NCI-H1694 (cell line): ENCODE measurements at places on chromosomes 3 and 15.

DNA sequence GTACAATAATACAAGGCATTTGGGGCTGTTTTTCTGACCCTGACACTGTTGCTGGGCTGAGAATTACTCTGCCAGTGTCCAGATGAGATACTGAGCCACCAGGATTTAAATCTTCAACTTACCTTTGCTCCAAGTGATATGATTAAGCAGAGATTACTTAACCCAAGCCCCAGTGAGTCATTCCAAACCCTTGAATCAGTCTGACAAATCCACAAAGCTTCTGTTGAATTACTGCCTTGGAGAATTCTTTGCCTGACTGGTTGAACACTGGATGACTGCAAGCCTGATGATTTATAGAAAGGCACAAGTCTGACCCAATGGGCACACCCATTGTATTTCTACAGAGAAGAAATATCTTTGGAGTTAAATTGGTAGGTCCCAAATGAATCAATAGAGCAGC is 88.2 kb upstream of the TSC22D2 start:
- DNase-seq: no peak

DNA sequence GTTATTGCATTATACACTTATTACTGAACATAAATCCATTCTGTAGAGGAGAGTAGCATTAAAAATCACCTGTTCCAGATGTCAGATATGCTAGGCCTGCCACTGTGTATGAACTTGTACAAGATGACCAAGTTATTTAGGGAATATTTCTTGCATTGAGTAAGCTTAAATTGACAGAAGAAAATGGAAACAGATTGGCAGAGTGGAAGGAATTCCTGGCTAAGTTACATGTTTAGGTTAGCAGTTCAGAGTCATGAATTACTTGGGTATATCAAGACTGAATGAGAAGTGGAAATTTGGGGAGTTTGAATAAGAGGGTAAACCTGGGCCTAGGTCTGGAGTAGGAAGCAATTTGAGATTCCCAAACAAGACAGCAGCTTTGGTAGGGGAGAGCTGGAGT is 44.6 kb downstream of the ARHGAP31 start:
- DNase-seq: no peak

- no peak for DNase-seq
Observed at GRCh38 chr3:136473716-136474326, 223.7 kb downstream of the PCCB start.

DNA sequence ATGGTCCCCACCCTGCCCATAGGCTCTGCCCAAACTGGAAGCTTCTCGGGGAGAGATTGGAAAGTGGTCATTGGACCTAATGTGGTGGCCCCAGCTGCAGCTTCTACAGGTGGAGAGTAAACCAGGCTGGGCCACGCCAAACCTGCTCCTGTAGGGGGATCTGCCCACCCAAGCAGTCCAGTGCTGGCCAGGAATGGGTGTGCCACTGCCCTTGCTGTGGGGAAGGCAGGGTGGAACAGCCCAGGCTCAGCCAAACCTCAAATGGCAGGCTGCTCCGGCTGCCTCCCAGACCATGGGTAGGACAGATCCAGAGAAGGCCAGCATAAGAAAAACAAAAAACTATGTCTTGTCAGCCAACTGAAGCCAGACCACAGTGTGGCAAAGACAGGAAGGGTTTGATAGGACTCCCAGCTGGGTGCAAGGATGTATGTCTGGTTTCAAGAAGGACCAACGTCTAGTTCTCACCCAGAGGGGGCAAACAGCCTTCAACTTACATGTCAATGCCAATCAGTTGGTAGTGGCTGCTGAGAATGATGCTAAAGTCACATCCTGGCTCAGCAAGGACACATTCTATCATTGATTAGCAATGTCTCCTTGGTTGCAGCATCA is 267.3 kb downstream of the UACA start:
- no peak for DNase-seq

DNA sequence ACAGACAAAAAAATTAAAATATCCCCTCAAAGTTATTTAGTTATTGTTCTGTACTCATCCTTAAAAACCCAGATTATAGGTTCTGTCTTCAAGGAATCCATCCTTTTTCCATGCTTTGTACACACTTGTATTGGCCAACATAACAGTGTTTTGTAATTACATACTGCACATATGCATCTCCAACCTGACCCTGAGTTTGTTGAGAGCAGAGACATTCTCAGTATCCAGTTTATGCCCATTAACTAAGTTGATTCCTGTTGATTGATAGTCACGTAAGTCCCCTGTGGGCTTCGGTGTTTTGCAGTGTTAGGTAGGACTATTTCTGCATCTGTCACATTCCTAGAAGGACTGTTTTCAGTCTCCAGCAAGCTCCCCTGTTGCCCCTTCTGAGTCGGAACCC is 33.6 kb downstream of the MOBP start:
- DNase-seq: no peak

DNA sequence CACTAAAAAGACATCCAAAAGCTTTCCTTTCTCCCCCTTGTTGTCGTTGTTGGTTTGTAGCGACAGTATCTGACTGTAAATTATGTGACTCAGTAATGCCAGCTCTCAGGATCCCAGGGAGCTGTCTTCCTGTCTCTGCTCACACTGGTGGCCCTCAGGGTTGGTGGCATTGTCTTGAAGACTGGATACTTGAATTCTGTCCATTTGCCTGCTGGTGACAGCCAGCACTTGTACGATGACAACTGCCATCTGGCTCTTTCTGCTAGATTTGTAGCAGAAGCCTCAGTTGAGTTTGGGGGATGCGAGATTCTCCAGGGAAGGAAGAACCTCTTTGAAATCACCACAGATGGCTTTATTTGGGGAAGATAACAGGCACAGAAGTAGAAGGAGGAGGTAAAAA is 120.8 kb downstream of the ARPP21 start:
- DNase-seq: no peak

DNA sequence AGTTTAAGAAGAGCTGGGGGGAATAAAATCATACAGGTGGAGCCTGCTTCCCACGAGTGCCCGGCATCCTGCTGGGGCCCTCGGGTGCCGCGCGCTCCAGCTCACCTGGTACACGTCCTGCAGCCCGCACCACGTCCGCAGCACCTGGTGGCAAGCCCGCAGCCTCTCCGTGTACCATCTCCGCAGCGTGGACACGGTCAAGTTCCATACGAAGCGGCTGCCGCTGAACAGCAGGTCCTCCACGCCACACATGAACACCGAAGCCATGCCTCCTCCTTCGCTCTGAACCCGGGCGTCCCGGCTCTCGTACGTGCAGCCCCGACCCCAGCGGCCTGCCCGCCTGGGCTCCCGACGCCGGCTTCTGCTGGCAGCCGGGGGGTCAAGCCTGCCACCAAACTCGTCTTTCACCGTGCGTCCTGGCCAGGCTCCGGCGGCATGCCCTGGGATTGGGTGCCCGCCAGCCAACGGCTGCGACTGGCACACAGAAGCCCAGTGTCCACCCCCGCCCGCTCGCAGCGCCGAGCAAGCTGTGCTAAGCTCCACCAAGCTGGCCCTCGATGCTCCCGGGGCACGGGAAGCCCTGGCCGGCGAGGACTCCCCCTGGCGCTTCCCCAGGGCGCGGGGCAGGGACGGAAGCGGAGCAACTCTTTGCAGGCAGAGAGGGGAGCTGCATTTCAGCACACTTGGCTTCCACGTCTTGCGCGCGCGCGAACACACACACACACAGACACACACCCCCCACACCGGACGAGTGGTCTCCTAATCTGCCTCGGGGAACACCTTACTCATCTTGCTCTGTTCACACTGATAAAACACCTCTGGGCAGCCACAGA is at the start of gene FRMD4B:
Gene FRMD4B (minus strand): TSS at position 366 of the 833 bp plus-strand sequence. CDS start 99 bp downstream, at position 267.
- DNase-seq: no peak

DNA sequence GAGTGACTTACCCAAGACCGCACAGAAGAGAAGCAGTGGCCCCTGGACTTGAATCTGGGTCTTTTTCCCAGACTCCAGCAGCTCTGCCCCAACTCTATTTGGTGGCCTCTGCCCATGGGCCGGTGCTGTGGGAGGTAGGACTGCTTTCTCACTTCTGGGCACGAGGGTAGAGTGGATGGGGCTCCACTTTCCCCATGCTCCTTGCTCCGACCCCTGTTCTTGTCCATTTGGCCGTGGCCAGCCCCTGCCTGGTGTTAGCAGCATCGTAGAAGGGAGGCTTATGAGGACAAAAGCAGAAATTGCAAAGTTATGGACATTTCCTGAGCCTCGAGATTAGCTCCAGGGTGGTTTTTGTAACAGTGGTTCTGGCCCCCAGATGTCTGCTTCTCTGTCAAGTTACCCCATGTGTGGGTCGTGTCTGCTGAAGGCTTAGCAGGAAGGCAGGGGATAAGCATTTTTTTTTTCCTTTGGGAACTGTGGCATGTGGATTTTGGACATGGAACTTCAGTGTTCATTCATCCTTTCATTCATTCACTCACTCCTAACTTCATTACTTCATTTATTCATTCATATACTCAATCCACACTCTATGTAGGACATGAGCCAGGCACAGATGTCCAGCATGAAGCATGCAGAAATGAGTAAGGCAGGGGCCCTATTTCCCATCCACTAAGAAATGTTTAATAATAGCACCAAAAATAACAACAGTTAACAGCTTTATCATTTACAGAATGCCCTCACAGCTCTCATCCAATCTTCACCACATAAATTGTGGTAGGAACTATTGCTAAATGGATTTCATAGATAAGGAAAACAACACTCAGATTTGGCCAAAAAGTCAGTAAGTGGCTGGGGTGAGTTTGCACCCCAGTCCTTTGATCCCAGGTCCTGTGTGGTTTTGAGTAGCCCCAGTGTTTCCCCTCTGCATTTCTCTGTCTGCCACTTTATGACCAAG is 180.5 kb downstream of the OPA1 start:
- no peak for DNase-seq

DNA sequence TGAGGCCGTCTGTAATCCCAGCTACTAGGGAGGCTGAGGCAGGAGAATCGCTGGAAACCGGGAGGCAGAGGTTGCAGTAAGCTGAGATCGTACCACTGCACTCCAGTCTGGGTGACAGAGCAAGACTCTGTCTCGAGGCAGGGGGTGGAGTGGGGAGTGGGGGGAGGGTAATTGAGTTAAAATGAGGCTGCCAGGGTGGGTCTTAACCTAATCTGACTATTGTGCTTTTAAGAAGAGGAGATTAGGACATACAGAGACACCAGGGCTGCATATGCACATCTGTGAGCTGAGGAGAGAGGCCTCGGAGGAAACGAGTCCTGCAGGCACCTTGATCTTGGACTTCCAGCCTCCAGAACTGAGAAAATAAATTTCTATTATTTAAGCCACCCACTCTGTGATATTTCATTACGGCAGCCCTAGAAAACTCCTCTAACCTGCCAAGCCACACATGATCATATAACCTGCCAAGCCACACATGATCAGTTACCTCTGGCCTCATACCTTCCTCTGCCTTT is 197.0 kb downstream of the THSD4 start:
- DNase-seq: no peak

GRCh38 chr3:74267588-74268184 is 346.8 kb downstream of the CNTN3 start:
- DNase-seq: no peak

GRCh38 chr3:197752107-197752506 is 2.4 kb downstream of the FYTTD1 start:
- DNase-seq: no peak

DNA sequence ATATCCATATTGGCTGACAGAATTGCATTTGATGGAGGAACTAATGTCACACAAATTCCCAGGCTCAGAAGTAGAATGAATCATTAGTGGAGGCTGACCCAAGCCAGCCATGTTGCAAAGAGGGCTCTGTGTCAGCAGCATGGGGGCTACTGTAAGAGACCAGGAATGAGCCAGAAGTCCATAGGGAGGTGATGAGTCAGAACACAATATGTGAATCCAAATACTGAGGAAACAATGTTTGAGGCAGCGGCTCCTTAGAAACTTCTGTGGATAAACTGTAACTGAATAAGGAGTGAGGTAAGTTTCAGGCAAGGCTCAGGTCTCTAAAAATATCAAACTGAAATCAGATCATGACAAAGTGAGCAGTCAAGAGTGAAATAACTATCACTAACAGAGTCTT is 170.7 kb downstream of the WDR72 start:
- DNase-seq: no peak

- DNase-seq: no peak
Observed at GRCh38 chr3:146093896-146094295, 67.1 kb downstream of the PLOD2 start.

DNA sequence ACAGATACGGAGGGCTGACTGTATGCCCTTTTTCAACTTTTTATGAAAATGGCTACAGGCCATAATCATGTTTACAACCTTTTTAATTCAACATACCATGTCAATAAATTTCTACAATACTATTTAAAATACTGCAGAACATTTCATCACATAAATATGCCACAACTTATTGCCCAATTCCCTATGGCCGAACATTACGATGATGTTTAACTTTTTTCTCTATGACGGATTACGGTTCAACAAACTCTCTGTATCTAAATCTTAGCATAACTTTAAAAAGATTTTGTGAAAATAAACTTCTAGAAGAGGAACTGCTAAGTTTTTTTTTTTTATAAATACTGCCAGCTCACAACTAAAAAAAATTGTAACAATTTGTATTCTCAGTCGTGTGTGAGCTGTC is 220.4 kb downstream of the OSBPL10 start:
- no peak for DNase-seq

- no peak for DNase-seq
Observed at GRCh38 chr3:32373844-32374243, 17.8 kb upstream of the CMTM7 start.

GRCh38 chr3:124424396-124424795 is 305.9 kb upstream of the UMPS start:
- no peak for DNase-seq

DNA sequence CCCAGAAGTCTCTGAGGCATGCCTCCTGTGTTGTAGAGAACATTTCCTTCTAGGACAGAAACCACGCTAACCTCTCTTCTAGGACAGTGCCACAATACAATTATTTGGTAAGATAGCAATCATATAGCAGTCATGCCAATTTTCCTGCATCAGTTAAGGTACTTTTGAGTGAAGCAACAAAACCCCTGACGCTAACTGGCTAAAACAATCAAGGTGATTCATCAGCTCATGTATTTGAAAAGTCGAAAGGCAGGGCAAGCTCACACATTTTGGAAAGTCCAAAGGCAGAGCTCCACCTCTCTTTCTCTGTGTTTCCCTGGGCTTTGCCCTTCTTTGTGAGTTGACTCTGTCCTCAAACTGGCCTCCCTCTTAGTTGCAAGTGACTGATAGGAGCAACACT is 10.1 kb downstream of the TERC start:
- DNase-seq: no peak

GRCh38 chr15:68578175-68578979 is 416 bp upstream of the CORO2B start:
- no peak for DNase-seq

- DNase-seq: no peak
Observed at GRCh38 chr3:25589104-25589782, 75.5 kb downstream of the TOP2B start.
